Fibroblast of lung (primary cell): ENCODE measurements at places on chromosomes 5 and 9. TPM values are rescaled to one million over a fixed set of nuclear protein-coding genes. Genes with fewer than 3 reads are reported as not detected.

GRCh38 chr5:150700246-150700593, 642 bp downstream of the RBM22 start:
- no peak for DNase-seq

DNA sequence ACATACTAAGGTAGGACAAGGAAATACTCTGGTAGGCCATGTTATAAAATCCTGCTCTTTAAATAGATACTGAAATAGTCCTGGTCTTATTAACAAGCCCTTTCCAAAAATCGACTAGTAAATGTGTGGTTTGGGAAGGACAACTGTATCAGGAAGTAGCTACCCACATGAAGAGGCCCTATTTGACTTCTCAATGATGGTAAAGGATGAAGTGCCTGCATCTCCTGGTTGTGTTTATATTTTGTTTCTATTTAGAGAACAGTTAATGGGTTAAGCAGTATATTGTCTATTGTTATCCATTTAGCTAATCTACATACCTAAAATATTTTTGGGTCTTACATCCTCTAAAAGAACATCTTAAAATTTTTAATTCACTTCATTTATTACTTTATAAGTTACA, 12.5 kb downstream of the GDF9 start:
- no peak for DNase-seq

DNA sequence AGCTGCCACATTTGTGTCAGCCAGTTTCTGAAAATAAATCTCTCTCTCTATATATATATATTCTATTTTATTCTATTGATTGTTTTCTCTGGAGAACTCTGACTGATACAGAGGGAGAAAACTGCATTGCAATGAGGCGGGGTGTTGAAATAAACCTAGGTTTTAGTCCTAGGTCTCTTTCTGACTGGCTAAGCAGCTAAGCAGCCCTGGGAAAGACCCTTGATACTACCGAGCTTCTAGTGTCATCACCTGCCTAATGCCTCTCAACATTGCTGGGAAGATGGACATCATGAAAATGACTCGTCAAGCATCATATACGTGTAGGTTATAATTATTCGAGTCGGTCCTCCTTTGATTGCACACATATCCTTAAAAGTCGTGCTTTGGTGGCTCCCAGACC, 166.5 kb upstream of the IL12B start:
- DNase-seq = no peak

GRCh38 chr9:5698810-5699556, 70.1 kb downstream of the RIC1 start:
- peak; percentile 64 for DNase-seq

DNA sequence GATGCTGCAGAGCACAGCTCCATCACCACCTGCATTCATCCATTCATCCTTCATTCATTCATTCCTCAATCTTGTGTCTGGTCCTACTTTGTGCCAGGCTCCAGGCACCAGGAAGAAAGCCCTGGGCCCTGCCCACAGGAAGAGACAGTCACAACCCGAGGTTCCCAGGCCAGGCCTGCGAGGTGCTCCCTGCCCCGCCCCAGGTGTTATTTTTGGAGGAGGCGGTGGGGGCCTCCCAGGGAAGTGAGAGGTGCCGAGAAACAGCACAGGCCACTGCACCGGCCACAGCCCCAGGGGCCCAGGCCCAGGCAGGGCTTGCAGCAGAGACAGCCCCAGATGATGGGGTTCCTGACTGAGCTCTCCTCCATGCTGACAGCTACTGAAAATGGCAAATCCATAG, 33.4 kb downstream of the VAV2 start:
- DNase-seq = no peak

GRCh38 chr5:127705120-127705892, 2.1 kb downstream of the CCDC192 start:
- peak; percentile 77 for DNase-seq

DNA sequence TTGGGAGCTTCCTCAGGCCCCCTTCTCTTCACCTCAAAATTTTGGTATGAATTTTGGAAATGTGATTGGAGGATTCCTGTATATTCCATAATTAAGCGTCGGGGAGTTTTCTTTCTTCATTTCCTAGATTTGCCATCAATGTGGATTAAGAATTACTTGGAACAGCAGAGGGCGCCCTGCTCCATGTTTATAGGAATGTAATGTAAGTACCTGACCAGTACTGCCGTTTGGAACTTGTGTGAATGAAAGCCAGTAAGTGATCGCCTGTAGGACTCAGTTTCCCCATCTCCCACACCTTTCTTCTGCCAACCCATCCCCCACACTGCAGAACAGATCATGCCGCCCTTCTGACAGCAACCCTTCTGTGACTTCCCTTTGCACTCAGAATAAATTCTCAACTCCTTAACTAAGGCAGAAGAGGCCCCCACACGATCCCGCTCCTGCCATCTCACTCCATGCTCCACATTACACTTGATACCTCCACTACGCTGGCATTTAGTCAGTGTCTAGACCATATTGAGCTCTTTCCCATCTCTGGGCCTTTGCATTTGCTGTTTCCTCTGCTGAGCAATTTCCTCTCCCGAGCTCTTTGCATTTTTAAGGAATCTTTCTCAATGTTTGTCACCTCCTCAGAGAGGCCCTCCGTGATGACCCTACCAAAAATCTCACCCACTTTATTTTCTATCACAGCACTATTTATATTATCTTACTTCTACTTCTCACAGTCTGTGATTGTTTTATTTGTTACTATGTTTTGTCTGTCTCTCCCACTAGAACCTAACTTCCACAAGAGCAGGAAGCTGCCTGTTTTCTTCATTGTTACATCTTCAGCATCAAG, 79.5 kb upstream of the HTR4 start:
- DNase-seq = peak; percentile 74

DNA sequence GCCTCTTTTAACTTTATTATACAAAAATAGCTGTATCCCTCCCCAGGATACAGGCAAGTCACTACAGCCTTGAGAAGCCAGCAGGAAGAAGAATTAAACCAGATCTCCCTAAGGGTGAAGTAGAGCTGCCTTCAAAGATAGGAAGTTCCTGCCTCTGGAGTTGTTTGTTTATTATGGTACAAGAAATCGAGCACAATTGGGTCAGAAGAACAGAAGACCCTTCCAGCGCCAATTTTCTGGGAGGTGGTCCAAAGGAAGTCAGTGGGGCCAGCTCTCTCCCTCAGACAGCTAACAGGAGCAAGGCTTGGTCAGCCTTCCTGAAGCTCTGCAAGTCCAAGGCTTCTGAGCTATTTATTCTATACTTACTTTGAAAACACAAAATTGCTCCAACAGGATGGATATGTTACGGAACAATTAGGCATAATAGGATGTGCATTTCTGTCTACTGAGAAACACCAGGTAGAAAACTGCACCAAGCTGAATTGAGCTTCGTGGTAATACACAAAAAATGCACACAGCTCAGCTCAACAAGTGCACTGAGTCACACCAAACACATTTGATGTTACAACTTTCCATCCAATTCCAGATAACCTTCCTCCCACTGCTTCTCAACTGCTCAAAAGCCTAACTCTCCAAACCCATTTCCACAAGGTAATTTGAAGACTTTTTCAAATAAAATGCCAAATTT, 16.0 kb downstream of the SERINC5 start:
- DNase-seq = peak; percentile 41

DNA sequence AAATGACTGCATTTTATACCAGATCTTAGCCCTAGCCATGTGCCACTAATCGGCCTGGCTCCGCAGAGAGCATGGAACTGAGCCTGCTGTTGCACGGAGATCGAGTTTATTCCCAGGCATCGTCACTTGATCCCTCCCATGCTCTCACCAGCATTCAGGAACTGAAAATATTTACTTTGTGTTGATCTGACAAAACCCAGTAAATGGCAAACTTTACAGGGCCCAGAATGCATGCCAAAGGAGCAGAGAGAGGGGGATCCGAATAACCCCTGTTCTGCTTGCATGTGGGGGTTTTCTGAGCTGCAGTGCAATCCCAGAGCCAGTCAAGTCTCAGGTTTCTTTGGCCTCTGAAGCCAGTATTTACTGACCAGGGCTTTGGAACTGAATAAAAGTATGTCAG, 87.3 kb downstream of the GAS1 start:
- no peak for DNase-seq

DNA sequence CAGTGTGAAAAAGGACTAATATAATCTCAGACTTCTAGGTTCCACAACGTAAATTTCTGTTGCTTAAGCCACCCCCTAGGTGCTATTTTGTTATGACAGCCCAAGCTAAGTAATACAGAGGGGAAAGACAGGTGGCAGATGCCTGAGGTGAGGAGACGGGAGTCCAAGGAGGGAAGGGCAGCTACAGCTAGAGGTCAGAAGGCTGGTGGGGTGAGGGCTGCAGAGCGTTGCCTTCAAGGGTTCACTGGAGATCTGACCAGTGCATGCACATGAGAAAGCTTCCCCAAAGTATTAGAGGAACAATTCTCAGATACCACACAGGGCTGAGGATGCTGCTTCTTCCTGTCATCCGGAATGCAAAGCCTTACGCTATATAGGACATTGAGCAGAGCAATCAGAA, 104.7 kb upstream of the IRX4 start:
- no peak for DNase-seq

DNA sequence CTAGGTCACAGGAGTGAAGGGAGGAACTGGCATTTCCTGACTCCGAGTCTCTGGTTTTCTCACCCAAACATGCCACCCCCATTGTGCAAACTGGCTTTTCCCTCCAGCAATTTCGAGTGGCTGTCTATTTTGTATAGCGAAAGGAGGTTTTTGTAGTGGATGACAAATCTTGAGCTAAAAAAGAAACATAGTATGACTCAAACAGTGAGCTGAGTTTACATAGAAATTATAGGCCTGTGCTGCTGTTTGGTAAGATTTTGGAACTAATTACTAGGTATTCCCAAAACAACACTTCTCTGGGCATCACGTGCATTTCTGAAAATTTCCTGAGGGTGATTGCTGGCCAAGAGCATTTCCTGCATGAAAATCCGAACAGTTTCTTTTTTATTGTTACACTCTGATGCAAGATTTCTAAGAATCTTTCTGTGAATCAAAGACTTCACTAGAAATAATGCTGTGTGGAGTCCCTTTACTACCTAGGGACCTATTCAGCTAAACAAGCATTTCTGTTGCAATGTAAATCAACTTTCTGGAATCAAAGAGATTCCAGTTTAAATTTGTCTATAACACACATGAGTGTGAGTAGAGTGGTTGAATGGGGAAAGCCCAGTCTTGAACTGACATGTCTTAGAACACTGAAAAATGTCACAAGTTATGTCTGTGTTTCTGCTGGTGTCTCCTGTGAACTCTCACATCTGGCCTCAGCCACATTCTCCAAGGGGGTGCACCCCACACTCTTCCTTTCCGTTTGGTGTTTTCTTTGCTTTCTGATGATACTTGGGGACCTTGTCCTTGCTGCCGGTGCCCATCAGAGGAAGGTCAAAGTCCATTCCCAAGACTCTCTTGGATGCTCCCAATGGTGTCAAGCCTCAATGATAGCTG, 33.3 kb upstream of the DAPK1 start:
- DNase-seq = peak; percentile 9

DNA sequence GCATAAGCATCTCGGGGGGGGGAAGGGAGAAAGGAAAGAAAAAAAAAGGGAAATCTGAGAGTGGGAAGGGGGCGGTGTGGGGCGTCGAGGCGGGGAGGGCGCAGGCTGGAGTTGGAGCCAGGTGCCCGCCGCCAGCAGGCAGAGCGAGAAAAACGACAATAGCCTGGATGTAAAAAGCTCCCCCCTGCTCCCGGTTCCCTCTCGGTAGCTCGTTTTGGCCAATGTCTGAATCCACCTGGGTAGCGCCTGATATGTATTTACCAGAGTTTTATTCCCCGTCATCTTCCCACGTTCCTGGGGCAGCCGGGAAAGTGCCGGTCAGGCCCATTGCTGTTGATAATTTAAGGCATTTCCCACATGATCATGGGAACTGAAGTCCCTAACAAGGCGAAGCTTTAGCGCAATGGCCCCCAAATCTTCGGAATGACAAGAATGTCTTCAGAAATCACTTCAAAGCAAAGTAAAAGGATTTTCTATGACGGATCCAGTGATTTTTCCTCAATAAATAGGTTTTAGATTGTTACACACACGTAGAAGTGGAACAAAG, 3.0 kb upstream of the OTP start:
- no peak for DNase-seq

DNA sequence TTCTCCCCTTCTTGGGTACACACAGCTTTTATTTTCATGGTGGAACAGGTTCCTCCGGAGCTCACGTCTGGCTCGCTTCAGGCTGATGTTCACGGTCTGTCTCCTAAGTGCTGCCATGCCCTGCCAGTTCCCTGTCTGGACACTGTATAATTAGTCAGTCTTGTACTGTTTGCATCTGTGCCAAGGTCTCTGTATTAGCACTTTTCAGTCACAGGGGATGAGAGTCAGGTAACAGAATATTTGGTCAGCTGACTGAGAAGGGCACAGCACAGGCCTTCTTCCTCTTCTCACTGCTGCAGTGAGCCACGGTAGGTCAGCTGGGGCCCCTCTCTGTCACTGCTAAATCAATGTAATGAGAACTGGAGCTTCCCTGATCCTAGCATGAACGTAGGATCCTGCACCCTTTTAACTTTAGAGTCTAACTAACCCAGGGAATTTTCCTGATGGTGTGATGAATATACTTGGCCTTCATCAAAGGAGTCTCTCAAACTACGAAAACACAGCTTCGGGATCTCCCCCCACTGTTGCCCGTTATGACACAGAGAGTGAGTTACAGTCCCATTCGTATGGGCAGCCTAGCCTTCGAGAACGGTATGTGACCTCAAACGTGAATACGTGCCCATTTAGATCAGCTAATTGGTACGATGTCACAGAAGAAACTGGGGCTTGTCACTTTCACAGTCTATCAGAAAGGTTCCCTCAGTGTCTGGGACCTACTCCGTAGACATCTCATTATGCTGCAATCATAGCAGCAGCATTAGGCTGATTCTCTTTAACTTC, 354.1 kb upstream of the RFX3 start:
- DNase-seq = no peak

GRCh38 chr5:135313405-135313804, 85.6 kb downstream of the MACROH2A1 start:
- DNase-seq = no peak

DNA sequence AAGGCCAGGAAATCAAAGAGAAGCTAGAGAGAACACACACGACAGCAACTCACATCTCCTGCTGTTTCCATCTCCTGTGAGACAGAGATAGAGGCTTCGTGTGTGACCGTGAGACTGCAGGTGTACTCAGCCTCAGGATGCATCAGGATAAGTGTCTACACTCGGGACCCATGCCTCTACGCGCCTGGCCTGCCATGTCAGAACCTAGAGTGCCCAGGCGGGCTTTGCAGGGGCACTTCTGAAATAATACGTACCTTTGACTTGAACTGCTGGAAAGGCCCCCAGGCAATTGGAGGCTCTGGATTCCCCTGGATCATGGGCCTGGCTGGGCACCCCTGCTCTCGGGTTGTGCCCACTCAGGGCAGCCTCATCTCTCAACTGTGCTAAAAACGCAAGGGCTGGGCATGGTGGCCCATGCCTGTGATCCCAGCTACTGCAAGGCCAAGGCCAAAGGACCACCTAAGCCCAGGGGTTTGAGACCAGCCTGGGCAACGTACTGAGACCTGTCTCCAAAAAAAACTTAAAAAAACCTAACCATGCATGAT, 13.0 kb downstream of the CLPTM1L start:
- no peak for DNase-seq

- no peak for DNase-seq
These were observed 60.9 kb upstream of the ORM1 start for GRCh38 chr9:114261987-114262386.

- no peak for DNase-seq
These were observed 27.8 kb downstream of the TNFSF15 start for GRCh38 chr9:114777821-114778609.

The GALT gene
- total RNA-seq = 27.2 and 29.1 TPM in 2 replicates

The SH3RF2 gene
- 0.26 and 1.2 TPM in 2 replicates for total RNA-seq

The CETN3 gene
- 11.6 and 14.9 TPM in 2 replicates for total RNA-seq
